Omental fat pad (tissue), 4 donors: ENCODE measurements at places on chromosomes 1 and 21. TPM values are rescaled to one million over a fixed set of nuclear protein-coding genes. Genes with fewer than 3 reads are reported as not detected.
A peak's percentile ranks its signal among the peaks of the same experiment; 100 is the strongest.

The KRTAP21-2 gene
- not detected for total RNA-seq

The FLG2 gene
- not detected for total RNA-seq

The LIN28A gene
- total RNA-seq, result not detected

The PRR9 gene
- total RNA-seq, result 2.0 TPM

DNA sequence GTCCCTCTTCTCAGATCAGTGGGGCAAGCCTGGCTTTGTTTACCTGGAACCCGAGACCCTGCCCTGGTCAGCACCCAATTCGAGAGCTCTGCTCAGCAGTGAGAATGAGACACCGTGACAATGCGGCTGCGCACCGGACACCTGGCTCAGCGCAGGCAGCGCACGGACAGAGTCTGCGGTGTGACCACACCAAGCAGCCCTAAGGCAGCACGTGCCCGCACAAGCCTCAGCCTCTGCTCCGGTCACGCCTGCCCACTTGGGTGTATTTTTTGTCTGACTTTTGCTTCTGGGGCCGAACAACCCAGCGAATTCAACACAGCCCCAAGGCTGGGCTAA lies 4.7 kb downstream of the KRTAP10-8 start:
- DNase-seq, result no peak

- DNase-seq, result no peak
These were observed 23.1 kb downstream of the C21orf91 start for GRCh38 chr21:17796037-17796403.

GRCh38 chr1:233909195-233909594 lies 4.7 kb downstream of the SLC35F3 start:
- DNase-seq, result no peak

GRCh38 chr1:60842304-60842703 lies 240.1 kb upstream of the NFIA start:
- DNase-seq, result no peak

DNA sequence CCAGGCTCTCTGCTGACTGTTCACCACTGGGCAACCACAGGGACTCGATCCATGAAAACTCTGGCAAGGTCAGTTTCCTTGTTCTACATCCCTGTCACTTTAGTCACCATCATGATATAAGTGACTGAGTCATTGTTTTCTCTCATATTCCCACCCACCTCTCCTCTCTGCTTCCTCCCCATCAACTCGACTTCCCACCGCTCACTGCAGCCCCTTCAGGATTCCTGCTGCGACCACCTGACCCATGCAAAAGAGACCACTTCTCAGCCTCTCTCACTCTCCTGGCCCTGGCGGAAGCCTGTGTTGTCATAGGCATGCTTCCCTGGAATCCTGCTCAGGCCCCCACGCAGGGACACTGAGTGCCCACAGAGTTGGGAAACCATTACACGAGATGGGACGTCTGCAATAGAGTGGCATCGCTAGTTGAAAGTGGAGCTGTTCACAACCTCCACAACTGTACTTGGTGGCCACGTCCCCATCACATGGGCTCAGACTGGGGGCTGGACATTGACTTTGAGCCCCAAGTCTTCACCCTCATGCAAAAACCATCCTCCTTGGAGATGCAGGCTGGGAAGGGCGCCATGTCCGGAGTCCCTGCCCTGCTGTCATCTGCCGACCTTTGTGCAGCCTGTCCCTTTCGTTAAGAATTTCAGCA lies 1.8 kb upstream of the TFF2 start:
- DNase-seq, result no peak

DNA sequence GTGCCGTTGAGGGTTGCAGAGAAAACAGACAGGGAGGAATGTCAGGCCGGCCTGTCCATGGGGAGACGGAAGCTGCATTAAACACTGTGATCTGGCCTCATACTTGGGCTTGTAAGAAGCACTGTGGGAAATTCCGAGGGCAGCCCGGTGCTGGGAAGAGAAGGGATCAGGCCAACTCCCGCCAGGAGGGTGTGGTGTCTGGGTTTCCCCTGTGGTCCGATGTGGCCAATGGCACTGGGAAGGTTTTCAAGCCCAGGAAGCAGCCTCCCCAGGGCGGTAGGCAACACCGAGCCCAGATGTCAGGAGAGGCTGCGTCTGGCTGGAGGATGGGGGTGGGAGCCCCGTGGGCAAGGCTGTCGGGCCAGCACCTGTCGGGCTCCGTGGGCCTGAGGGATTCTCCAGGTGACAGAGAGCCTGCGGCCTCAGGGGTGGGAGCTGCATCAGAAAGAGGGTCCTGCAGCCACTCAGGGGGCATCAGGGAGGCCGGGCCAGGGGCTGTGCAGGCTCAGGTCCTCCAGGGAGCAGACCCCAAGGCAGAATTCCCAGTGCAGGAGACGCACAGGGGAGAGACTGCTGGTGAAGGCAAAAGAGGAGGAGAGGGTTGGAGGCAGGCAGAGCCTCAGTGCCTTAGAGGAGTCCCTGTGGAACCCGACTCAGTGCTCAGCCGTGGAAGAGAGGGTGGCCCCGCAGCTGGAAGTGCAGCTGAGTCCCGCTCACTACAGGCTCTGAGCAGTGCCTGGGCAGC lies 8.4 kb downstream of the UBASH3A start:
- no peak for DNase-seq

DNA sequence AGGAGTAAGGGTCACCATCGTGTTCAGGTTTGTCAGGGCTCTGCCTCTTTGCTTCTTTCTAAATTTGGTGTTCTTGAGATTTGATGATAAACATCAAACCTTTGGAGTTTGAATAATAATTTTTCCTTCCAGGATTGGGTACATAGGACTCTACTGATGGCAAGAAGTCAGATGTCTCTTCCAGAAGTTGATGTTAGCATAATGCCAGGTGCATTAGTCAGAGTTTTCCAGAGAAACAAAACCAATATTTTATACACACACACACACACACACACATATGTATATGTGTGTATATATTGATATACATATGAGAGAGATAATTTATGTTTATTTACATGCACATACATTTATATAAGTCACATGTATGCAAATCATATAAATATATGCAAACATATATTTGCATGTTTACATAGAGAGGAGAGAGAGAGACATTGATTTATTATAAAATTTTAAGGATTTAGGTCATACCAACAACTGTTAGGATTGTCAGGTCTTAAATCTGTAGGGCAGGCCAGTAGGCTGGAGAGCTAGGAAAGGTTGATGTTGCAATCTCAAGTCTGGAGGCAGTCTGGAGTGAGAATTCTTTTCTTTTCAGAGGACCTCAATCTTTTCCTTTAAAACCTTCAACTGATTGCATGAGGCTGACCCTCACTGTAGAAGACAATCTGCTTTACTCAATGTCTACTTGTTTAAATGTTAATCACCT lies 199.2 kb downstream of the HLX start:
- DNase-seq, result no peak

DNA sequence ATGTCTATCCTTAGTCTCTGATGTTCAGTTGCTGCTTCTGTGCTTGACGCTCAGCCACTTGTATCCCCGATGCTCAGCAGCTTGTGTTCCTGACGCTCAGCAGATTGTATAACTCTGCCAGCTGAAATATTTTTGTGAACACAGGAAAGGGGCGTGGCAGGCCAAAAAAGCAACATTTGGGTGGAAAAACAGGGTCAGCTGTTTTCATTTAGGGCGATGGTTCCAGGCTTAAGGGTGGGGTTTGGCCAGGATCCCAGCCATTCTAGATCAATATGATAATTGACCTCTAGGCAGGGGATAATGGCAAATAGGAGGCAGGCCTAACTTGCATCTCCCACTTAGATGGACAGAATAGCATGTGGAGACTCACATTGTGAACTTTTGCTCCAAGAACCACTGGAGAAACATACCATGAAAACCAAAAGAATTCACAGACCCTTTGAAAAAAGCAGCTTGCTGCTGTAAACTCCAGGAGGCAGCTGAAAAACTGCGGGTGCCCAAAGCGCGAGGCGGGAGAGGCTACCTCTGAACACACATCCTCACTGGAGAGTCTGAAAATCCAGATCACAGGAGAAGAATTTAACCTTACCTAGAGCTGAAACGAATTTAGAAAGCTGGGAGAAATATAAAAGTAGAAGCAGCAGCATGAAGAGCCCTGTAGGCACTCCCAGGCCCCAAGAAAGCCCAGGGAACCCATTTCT lies 58.3 kb downstream of the ZNF648 start:
- no peak for DNase-seq

GRCh38 chr1:24762133-24762676 lies 17.0 kb downstream of the CLIC4 start:
- no peak for DNase-seq

DNA sequence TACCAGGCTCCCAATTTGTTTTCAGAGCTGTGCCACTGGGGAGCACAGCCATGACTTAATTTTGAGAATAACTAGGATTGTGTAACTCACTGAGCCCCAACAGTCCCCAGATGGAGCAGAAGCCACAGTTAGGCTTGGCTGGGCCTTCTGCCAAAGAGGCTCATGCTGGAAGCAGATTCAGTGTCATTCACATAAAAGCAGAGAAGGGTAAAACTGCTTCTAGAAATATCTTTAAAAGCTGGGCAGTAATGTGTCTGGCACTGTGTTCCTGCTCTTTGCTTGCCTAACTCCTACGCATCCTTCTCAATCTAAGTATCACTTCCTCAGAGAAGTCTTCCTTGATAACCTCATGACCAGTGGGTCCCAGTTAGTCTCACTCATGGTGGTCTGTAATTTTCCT lies 20.3 kb downstream of the STK40 start:
- DNase-seq, result no peak

- DNase-seq, result no peak
These were observed 156.6 kb upstream of the RAB4A start for GRCh38 chr1:229114315-229114714.

DNA sequence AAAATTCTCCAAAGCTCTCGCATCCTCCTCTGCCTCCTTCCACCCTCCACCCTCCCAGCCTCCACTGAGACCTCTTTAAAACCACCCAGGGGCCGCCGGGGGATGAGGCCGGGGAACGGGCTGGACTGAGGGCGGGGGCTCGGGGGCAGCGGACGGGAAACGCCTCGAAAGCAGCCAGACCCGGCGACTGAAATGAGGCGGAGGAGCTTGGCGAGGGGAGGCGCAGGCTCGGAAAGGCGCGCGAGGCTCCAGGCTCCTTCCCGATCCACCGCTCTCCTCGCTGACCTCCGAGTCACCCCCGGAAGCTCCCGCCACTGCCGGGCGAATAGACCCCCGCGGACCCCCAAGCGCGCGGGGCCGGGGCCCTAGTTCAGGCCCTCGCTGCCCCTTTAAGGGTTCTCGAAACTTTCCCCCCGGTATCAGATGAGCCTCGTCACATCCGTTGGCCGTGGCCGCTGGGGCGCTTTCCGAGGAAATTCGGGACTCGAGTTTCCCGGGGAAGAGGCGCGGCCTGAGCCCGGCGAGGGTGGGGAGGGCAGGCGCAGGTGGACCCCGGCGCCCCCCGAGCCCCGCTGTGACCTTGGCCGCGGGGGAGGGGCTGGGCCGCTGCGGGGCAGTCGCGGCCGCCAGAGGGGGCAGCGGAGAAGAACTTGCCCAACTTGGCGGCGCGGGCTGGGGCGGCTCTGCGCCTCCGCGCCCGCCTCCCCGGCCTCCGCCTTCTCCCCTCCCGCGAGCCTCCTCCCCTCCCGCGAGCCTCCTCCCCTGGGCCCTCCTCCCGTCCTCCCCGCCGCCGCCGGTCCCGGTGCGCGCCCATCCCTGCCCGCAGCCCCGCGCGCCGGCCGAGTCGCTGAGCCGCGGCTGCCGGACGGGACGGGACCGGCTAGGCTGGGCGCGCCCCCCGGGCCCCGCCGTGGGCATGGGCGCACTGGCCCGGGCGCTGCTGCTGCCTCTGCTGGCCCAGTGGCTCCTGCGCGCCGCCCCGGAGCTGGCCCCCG lies at the start of gene BACE2:
TSS of gene BACE2 (plus strand) at position 813 of the 995 bp plus-strand sequence. CDS start at position 917, 104 bp downstream.
- DNase-seq, result peak; percentile 25

GRCh38 chr1:42937141-42937696 lies 21.4 kb downstream of the SLC2A1 start:
- DNase-seq, result no peak

- DNase-seq, result no peak
These were observed 940 bp downstream of the SRRM1 start for GRCh38 chr1:24644100-24644384.

DNA sequence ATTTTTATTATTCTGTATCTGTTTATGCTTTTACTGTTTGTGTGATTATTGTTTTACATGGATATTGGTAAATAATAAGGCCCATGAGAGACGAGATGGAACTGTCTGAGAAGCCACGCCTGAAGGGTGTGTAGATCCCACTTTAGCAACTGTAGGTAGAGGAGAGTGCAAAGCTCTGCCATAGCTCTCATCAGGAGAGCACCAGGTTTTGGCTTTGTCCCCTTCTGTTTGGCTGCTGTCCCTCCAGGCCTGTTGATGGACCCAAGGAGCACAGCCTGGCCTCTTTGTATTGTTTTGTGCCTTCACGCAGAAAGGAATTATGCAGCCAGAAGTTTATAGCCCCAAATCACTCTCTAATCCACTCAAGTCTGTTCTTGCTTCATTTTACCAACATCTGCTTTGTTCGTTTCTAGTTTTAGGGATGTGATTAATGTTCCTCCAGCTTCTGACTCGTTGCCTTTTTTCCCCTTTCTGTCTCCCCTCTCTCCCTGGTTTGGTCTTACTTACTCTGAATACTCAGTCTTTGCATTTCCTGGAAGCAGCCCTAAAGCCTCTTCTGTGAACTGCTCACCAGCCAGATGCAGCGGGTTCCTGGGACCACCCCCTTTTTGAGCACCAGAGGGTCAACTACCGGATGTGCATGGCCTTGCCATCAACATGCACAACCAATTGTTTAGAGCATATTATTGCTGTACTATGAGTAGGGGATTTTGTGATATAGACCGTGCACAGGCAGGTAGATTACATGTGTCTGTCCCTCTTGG lies 127.3 kb downstream of the HHAT start:
- no peak for DNase-seq

DNA sequence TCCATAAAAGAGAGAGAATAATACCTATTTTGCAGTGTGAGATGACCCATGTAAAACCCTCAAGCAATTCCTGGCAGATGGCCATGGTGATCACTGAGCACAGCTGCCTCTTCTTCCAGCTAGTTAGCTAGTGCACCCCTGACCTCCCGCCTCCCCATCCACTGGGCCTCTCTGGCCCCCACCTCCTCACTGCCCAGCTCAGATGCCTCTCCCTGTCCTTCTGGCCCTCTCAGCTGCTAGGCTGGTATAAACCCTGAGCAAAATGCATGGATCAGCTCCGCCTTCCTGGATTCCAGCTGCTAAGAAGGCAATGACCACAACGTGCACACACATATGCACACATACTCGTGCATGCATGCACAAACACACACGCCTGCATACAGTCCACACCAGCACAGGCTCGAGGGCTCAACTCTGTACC lies 117.2 kb downstream of the DMRTB1 start:
- DNase-seq, result no peak

DNA sequence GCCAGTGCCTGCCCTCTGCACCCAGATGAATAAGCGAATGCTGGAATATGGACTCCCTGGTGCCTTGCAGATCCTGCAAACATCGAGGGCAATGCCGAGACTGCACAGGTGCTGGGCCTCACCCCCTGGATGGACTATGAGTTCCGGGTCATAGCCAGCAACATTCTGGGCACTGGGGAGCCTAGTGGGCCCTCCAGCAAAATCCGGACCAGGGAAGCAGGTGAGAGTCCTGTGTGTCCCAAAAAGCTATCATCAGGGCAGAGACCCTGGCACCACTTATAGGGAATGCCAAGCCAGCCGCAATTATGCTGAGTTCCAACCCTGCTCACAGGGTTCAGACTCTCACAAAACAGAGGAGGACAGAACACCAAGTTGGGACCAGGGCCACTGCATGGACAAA lies 17.2 kb downstream of the TMEM81 start:
- no peak for DNase-seq

- no peak for DNase-seq
These were observed 616 bp downstream of the MCOLN3 start for GRCh38 chr1:85047472-85048295.
